GOT3 (cell line): ENCODE measurements at places on chromosomes 2 and 18.

GRCh38 chr2:194332799-194333490, 1324.1 kb upstream of the SLC39A10 start:
- no peak for DNase-seq

- no peak for DNase-seq
Observed at GRCh38 chr2:66553370-66553769, 118.4 kb downstream of the MEIS1 start.

GRCh38 chr2:143440411-143441012, 311.3 kb downstream of the ARHGAP15 start:
- no peak for DNase-seq

DNA sequence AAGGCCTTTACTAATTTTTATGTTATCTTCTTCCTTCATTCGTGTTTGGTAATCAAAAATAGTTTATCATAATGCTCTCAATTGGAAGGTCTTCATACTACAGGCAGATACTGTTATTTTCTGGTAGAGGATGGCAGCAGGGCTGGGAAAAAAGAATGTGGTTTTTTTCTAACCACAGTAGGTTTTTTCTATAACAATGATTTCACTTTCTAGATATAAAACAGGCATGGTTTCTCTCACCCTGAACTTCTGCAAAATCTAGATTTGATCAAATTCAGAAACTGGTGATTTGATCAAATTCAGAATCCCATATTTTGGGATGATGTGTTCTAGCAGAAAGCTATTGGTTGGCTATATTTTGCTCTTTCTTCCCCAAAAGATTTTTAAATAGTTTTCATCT, 27.6 kb downstream of the BCL11A start:
- no peak for DNase-seq

- DNase-seq = no peak
Observed at GRCh38 chr2:161233858-161234431, 73.7 kb downstream of the TANK start.

DNA sequence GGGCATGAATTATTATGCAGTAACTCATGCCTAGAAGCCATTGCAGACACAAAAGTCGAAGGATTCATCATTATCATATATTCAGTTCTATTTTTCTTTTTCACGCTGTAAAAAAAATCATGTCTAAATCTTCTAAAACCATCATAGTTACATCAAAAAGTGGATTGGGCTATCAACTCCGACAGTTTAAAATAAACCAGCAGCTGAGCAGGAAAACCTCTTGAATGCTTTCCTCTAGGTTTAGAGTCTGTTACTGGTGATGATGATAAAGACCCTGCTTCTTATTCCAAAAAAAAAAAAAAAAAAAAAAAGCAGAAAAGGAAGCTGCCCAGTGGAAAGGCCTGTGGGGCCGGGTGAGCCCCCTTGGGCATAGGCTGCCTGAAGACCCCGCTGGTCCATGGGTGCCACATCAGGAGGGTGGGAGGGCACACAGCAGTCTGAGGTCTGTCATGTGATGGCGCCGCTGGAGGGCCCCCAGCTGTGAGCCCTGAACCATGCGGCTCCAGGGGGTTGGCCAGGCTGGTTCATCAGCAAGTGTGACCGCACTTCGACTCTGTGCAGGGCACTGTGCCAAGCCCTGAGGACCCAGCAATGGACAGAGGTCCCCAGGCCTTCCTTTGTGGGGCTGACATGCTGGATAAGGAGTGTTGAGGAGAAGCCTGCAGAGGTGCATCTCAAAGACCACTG, 199.6 kb downstream of the EIPR1 start:
- no peak for DNase-seq

DNA sequence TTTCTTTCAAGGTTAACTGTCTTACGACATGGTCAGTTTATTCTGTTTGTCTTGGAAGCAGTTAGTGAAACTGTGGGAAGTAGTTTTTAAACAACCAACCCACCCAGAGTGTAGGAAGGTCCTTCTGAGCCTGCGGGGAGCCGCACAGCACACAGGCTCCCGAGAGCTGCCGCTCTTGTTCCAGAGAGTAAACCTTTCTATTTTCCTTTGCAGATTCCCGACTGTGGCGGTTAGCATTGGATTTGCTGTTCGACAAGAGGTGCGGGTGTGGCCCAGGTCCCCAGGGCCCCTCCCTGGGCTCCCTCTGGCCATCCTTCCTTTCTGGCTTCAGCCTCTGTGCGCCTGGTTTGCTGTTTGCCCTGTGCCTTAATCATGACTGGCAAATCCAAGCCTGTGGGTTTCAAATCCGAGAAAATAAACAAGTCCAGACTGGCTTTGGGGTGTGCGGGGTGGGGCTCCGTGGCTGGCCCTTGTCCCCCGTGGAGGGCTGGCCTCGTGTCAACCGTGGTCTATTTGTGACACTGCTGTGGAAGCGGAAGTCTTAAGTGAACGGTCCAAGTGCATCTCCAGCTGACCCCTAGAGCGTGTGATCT, 30.7 kb downstream of the IMPA2 start:
- DNase-seq = no peak

DNA sequence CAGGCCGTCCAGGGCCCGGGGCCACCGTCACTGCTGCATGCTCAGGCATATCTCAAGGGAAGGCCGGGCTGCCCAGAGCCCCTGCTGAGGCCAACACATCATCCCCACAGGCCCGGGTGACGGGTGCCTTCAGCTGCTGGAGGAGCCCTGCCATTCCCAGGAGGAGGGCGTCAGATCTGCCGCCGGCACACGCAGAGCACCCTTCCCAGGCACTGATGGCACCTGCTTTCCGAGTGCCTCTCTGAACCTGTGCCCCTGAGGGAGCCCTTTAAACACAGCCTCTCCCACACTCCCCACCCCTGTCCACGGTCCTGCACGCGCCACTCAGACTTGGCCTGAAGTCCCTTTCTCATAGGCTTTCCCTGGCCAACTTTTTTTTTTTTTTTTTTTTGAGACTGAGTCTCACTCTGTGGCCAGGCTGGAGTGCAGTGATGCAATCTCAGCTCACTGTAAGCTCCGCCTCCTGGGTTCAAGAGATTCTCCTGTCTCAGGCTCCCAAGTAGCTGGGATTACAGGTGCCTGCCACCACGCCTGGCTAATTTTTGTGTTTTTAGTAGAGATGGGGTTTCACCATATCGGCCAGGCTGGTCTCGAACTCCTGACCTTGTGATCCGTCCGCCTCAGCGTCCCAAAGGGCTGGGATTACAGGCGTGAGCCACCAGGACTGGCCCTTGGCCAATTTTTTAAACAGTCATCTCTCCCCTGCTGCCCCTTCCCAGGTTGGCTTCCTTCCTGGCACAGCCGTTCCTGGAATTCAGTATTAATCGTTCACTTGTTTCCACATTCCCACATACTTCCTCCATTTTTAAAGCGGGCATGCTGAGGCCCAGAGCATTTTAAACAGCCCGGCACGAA, 211.7 kb downstream of the NDUFA10 start:
- no peak for DNase-seq

DNA sequence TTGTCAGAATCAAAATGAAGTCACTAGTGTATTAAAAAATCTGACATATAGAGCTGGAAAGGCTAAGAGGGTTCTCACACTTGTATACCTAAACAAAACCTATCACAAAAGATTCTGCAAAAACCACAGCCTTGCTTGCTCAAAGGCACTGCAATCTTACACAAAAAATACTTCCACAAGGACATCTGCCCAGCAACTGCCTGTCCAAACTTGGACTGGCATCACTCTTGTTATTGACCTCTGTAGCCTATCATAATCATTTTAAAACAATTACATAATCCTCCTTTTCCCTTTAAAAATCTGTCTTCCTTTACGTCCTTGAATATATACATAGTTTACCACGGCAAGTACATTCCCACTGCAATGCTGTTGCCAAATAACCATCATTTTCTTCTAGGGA, 19.9 kb downstream of the CHMP3 start:
- no peak for DNase-seq

- DNase-seq = no peak
Observed at GRCh38 chr2:183995632-183996031, 602.7 kb upstream of the ZNF804A start.

- DNase-seq = peak; percentile 1
Observed at GRCh38 chr18:24138789-24139616, at the start of gene CABYR. TSS of gene CABYR (plus strand) at chr18:24139062. CDS start at chr18:24143115, 4,053 bp downstream.

- DNase-seq = no peak
Observed at GRCh38 chr2:227351639-227352038, 26.6 kb downstream of the MFF start.

GRCh38 chr2:121128741-121129659, 156.0 kb downstream of the TFCP2L1 start:
- no peak for DNase-seq

GRCh38 chr2:196808083-196808665, 981 bp downstream of the C2orf66 start:
- no peak for DNase-seq

DNA sequence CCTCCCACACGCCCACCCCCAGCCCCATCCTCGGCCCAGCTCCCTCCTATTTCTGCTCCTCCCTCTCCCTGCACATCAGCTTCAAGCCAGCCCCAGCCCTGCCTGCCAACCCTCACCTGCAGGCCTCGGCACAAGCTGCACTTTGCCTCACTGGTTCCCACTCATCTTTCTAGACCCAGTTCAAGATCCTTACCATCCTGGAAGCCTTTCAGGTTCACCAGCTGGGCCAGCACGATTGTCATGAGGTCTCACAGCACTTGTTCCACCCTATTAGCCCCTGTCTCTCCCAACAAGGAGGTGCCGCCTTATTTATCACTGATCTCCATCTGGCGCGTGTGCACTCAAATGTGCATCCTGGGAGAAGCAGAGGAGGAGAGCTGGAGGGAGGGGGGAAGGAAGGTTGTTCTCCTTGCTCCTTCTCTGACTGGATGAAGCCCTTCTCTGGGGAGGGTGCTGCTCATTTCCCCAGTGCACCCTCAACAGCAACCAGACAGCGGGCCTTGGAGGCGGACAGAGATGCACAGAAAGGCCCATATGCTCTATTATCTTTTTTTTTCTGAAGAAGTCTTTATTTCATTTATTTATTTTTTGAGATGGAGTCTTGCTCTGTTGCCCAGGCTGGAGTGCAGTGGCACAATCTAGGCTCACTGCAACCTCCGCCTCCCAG, 15.5 kb upstream of the BIN1 start:
- DNase-seq = no peak

DNA sequence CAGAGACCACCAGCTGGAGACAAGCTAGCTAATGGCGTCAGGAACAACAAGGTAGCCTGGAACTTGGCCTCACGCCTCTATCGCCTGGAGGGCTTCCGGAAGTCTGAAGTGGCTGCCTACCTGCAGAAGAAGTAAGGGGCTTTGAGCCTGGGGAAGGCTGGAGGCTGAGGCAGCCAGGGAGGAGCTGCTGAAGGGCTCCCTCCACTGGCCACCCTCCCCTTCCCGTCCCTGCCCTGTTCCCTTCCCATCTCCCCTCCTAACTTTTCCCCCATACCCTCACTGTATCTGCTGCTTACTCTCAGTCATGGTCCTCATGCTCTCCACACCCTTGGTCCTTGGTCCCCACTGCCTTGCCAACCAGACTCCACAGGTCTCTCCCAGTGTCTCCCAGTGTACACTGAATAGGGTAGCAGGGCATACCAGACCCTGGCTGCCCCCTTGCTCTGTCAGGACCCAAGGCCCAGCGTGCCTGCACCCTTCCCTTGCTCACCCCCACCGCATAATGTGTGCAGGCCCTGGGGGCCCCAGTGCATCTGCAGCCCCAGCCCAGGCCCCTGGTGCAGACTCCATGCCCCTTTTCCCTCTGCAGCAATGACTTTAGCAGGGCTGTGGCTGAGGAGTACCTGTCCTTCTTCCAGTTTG, 18.8 kb downstream of the PSD4 start:
- DNase-seq = no peak

- DNase-seq = no peak
Observed at GRCh38 chr2:195279840-195280427, 377.1 kb upstream of the SLC39A10 start.

GRCh38 chr2:222318712-222319585, 20.2 kb upstream of the PAX3 start:
- no peak for DNase-seq

DNA sequence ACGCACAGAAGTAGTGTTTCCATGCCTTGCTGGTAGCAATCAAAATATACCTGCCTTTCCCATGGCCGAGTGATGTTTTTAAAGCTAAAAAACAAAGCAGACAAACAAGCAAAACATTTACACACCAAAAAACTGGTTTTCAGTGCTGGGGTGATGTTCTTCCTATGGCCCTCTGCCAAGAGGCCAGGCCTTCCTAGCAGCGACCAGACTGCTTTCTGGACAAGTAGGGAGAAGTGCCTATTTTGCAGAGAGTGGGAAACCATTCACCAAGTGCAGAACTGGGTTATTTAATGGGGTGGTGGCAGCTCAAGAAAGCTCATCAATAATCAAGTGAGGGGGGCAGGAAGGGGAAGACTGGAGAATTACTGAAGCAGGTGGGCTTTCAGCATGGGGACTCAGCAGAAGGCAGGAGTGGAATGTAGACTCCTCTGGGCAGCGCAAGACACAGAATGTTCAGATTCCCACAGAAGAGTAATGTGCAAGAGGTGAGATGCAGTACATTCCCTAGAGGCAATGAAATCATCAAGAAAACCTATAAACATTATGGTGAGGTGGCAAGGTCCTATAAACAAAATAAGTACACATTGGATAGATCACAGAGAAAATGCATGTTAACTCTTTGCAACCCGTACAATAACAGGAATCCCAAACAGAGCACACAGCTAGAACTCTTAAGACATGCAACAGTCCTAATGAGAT, 44.0 kb downstream of the CPO start:
- DNase-seq = no peak

DNA sequence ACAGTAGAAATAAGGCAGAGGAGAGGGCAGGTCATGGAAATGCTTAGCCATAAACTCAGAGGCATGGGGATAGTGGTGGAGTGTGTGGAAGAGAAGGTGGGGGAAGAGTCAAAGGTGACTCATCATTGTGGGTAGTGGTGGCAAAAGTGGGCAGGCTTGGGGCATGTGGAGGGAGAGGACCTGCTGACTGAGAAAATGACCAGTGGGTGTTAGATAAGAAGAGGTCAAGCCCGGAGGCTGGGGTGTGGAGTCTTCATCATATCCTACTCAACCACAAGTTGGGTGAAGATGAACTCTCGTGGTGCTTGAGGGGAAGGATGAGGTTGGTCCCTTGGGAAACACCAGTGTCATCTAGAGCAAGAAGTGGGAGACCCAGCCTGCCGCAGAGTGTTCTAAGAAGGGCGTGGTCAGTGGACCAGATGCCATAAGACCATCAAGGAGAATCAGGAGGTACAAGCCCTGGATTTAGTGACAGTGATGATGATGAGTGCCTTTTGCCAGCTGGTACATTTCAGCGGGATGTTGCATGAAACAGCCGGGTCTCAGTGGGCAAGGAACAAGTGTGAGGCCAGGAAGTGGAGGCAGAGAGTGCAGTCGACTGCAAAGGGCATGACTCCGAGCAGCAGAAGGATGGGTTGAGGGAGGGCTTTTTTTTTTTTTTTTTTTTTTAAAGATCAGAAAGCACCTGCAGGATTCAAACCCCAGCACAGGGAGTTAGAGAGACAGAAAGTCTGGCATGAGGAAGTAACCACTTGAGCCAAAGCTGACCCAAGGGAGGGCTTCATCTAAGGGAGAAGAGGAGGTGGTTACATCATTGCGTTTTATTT, 122.6 kb upstream of the SPRED2 start:
- DNase-seq = no peak

GRCh38 chr2:108215794-108216211, 24.0 kb upstream of the SULT1C3 start:
- no peak for DNase-seq

DNA sequence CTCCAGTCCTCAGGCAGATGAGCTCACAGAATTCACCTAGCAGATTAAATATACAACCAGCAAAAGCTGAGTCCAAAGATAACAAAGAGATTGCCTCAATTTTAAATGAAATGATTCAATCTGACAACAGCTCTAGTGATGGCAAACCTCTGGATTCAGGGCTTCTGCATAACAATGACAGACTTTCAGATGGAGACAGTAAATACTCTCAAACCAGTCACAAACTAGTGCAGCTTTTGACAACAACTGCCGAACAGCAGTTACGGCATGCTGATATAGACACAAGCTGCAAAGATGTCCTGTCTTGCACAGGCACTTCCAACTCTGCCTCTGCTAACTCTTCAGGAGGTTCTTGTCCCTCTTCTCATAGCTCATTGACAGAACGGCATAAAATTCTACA, 86.0 kb downstream of the PTRHD1 start:
- DNase-seq = no peak
